Stimulated activated CD4-positive, alpha-beta T cell treated with anti-CD3 and anti-CD28 coated beads, Interleukin-2, amount 100 ng/mL, for 48 hours (primary cell): ENCODE measurements at places on chromosomes 3 and 15.

DNA sequence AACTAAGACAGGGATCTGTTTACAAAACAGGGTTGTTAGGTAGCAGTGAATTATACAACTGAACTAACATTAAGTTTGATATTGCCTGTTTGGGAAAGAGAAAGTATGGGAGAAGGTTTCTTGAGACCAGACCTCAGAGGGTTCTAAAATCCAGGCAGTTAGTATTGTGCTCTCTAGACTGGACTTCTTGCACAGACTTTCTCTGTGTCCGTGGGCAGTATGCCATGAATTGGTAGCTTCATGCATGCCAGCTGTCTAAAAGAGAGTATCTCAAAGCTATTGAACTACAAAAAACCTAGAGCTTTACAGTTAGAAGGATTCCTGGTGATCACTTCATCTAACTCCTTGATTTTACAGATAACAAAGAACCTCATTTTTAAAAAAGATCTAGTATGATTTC, 12.5 kb downstream of the SAMD7 start:
- DNase-seq = no peak

DNA sequence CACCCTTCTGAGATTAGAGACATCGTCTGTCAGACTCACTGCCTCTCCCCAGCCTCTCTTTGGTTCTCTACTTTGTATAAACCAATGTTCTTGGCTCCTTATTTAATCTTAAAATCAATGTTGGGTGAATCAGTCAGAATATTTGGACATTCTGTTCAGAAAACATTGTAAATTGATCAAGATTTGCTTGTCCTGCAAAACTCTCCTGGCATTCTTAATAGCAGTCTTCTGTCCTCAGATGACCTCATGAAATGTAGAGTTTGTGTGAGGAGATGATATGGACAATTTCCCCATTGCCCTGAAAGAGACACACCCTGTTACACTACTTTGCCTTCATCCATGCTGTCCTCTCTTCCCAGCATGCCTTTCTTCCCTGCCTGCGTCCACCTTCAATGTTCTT, 33.6 kb downstream of the CD200R1L start:
- DNase-seq = no peak

- no peak for DNase-seq
These were observed 84.8 kb downstream of the DCLK3 start for GRCh38 chr3:36679384-36680200.

- DNase-seq = no peak
These were observed 39.7 kb upstream of the C15orf39 start for GRCh38 chr15:75161917-75162414.

DNA sequence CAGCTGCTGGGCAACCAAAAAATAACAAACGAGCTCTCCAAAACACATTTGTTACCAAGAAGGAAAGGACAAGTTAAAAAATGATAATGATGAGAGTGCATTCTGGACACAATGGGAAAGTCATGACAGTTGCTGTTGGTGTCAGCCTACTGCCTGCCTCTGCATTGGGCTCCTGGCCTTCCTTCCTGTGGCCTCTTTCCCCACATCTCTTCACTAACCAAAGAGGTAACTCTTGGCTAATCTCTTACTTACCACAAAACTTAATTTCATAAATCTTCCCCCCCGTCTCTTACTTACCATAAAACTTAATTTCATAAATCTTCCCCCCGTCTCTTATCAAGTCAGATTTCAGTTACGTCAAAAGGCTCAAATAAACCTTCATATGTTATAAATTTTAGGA, 58.6 kb downstream of the AGTR1 start:
- DNase-seq = no peak

GRCh38 chr3:107272885-107273284, 104.4 kb upstream of the CCDC54 start:
- DNase-seq = no peak

DNA sequence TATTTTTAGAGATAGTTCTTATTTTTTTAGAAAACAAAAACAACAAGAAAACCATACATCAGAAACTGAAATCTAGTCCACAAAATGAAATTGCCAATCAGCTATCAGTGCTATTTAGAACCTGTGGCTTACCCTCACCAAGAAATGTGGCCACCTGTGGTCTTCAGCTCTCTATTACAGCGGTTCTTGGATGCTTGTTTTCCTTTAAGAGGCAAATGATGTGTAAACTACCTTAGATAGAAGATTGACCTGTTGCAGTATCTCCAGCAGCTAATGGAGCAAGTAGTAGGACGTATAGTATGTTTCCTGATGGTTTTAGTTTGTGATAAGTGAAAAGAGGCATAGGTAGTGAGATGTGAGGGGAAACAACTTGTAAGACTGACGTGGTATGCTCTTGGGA, 21.2 kb downstream of the TFG start:
- no peak for DNase-seq

DNA sequence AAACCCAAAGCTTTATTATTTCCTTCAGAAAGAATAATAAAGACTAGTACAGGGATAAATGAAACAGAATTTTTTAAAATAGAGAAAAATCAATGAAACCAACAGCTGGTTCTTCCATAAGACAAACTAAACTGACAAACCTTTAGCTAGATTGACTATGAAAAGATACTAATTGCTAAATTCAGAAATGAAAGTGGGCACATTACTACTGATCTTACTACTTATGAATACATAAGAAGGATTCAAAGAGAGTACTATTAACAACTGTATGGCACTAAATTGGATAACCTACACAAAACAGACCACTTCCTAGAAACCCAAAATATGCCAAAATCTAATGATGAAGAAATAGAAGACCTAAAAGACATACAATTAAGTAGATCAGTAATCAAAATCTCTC, 278.2 kb downstream of the ISL2 start:
- DNase-seq = no peak

DNA sequence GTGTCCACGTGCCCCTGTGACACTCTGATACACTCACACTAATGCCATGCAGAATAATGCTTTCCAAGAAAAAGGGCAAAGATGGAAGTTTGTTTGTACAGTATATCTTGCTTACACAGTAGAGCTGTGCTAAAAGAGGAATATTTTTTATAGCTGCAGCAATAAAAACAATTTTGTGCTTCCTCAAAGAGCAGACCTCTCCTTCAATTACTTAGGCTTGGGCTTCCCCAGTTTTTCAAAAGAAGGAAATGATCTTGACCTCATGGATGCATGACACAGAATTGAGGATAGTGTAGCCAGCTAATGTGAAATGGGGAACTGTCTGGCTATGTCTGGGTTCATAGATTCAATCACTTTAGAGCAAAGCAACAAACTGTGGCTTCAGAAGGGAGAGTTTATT, 137.4 kb downstream of the STT3B start:
- no peak for DNase-seq

- no peak for DNase-seq
These were observed 1037.3 kb downstream of the SI start for GRCh38 chr3:164040991-164041390.

- DNase-seq = no peak
These were observed 61.3 kb downstream of the ZDHHC19 start for GRCh38 chr3:196149831-196150301.

DNA sequence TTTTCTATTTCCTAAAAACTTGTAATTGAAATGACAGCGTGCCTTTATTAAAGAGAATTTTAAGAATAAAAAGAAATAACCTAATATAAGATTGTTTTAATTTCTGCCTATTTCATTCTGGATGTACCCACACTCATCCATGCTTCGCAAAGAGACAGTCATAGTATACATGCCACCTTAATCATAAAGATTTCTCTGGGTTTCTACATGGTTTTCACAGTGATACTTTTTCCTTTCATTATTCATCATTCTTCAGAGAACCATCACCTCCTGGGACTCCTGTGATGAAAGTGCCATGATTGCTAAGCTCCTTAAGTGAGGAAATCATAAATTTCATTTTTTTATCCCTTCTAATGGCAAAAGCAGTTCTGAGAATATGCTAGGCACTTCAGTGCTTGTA, 4.3 kb upstream of the CCR8 start:
- DNase-seq = no peak

- no peak for DNase-seq
These were observed 48.0 kb downstream of the SLC15A2 start for GRCh38 chr3:121942116-121942786.

- no peak for DNase-seq
These were observed 197.9 kb downstream of the TPRG1 start for GRCh38 chr3:189369636-189370035.

- DNase-seq = no peak
These were observed 85.5 kb upstream of the SEC13 start for GRCh38 chr3:10406414-10406813.

- DNase-seq = no peak
These were observed 183.7 kb downstream of the DPH6 start for GRCh38 chr15:35362195-35362829.

DNA sequence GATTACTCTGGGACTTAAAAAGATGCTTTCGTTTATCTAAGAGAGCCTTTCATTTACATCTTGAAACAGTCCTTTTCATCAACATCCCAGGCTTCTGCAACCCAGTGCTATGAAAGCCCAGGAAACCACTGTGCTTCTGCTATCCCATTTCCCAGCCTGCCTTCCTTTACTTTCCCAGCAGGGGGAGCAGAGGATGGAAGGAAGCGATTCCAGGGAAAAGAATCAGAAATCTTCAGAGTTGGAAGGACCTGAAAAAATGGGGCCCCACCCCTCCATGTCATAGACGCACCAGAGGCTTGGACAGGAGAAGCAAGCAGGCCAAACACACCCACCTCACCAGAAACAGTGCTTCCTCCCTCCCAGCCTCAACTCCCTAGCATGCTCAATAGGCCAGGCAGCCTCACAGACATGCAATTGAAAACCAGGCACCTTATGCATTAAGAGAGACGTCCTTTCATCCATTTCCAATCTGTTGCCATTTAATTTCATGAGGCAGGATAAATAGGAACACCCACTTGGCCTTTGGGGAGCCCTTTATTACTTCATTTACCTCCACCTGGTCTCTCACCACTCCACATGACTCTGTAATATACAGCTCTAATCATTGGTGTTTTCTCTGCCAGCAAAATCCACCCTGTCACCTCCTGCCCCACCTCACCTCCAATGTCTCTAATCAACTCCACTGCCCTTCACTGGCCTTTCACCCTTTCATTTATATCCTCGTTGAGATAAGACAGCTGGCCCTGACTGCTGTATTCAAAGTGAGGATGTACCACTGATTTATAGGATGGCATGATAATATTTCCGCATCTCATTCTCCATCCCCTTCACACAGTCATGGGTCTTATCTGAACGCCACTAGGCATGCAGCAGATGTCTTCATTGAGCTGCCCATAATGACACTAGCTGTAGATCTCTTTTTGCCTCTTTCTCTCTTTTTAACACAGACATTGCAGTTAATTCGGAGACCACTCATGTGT, 583.9 kb downstream of the NTRK3 start:
- no peak for DNase-seq

DNA sequence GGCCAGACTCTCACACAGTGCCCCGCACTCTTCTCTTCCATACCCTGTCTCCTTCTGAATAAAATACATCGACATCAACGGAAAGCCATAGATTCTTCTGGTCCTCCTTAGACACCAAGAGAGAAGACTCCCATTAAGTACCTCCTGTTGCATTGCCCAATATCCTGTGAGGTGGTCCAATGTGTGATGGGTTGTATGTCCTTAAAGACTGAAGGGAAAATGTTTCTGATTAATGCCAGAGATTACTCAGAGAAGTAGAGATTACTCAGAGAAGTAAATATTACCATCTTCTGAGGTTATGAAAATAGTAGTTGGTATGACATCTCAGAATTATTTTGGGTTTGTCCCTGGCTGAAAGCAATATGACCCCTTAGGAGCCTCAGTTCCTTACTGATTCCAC, 60.8 kb upstream of the GALNT15 start:
- DNase-seq = no peak

DNA sequence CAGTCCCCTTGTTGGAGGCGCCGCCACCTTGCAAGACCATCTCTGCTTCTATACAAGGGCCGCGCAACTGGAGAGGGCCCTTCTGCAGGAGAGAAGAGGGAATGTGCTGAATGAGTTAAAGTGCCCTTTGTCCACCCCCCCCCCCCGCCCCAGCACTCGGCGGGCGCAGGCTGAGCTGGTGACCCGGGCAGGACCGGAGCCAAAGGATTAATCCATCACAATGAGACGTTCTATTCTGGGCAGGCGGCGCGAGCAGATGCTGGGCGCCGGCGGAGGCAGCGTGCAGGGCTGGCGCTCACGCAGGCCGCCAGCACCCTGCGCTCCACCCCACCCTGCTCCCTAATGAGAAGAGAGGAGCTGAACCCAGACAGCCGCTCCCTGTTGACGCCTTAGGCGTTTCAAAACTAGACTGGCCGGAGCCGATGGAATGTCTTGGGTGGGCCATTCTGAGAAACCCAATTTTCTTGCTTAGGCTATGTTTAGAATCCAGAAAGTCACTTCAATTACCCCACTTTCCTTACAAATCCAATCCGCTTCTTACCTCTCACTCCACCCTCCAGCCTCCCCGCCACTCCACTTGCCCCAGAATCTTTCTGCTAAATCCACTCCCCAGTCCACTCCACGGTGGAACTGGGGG, 32.9 kb downstream of the GJD2 start:
- DNase-seq = no peak

- no peak for DNase-seq
These were observed 61.0 kb downstream of the KLF13 start for GRCh38 chr15:31387479-31388118.

GRCh38 chr15:52445553-52445952, 83.1 kb downstream of the MYO5A start:
- DNase-seq = no peak

GRCh38 chr15:101441696-101442095, 47.8 kb downstream of the PCSK6 start:
- no peak for DNase-seq

GRCh38 chr15:91780387-91780786, 73.1 kb upstream of the SLCO3A1 start:
- DNase-seq = no peak

DNA sequence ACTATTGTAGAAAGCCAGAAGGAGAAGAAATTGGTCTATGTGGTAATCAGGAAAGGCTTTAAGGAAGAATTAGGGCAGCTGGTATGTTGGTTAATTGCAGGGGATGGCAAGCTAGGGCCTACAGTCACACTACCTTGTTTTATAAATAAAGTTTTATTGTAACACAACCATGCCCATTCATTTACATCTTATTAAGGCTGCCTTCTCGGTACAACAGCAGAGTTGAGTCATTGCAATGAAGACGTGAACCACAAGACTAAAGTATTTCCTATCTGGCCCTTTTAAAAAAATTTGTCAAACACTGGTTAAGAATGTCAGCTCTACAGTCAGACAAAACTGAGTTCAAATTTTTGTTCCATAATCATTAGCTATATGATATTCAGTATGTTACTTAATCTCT, 8.3 kb downstream of the SERPINI1 start:
- no peak for DNase-seq

- DNase-seq = no peak
These were observed 1.8 kb downstream of the ONECUT1 start for GRCh38 chr15:52788099-52788986.

DNA sequence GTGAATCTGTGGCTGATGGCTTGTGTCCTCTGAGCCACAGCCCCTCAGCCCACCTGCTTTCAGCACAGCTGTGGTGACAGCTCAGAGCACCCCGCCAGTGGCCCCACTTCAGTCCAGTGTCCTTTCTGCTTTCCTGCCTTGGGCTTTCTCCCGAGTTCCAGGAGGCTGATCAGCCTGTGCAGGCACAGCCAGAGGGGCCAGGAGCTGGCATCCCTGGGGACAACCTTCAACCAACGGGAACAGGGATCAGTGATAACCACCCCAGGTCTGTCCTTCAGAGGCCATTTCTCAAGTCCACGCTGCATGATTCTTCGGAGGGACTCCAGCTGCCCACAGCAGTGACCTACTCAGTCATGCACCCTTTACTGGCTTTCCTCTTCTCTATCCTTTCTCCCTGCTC, 166.6 kb downstream of the RAB11A start:
- no peak for DNase-seq
